Daoy (cell line): ENCODE measurements at places on chromosomes 5 and 9. TPM values are rescaled to one million over a fixed set of nuclear protein-coding genes. Genes with fewer than 3 reads are reported as not detected.

The MAMDC2 gene
- 0.30 and 2.2 TPM in 2 replicates for total RNA-seq

The SLC46A2 gene
- total RNA-seq, result not detected in 2 replicates

The CDC14B gene
- total RNA-seq, result 8.0 and 15.3 TPM in 2 replicates

The BDP1 gene
- 20.5 and 21.3 TPM in 2 replicates for total RNA-seq

The ANKDD1B gene
- total RNA-seq, result 0.06 and 0.12 TPM in 2 replicates

The SLC27A4 gene
- 24.8 and 33.9 TPM in 2 replicates for total RNA-seq

The ECSCR gene
- 0.23 and 2.4 TPM in 2 replicates for total RNA-seq

The TXNDC8 gene
- total RNA-seq, result not detected in 2 replicates

The CXCL14 gene
- total RNA-seq, result 0.29 TPM in 1 of 2 replicates, not detected in the other

The PIP5KL1 gene
- 0.18 and 0.51 TPM in 2 replicates for total RNA-seq

The PROP1 gene
- total RNA-seq, result not detected in 2 replicates

The GHR gene
- not detected in 2 replicates for total RNA-seq

The EIF4E1B gene
- not detected in 2 replicates for total RNA-seq

The BTNL8 gene
- not detected in 2 replicates for total RNA-seq

The CYSRT1 gene
- total RNA-seq, result 0.91 TPM in 1 of 2 replicates, not detected in the other

The IFNA13 gene
- not detected in 2 replicates for total RNA-seq

The PTPRD gene
- total RNA-seq, result 4.5 and 5.7 TPM in 2 replicates

The NFIB gene
- 16.5 and 19.4 TPM in 2 replicates for total RNA-seq

The INSL6 gene
- total RNA-seq, result not detected in 2 replicates

The UNC5A gene
- 0.06 TPM in 2 replicates for total RNA-seq

The PBX3 gene
- 30.6 and 51.9 TPM in 2 replicates for total RNA-seq

The APBA1 gene
- 1.7 and 6.7 TPM in 2 replicates for total RNA-seq

The CLTB gene
- total RNA-seq, result 98.5 and 104 TPM in 2 replicates
